Right renal cortex interstitium (tissue), 3 donors: ENCODE measurements at places on chromosomes 13 and 19. TPM values are rescaled to one million over a fixed set of nuclear protein-coding genes. Genes with fewer than 3 reads are reported as not detected.

APOC4 gene
- polyA plus RNA-seq, result not detected

EEF1AKMT1 gene
- 17.7 TPM for polyA plus RNA-seq

LRP3 gene
- 18.2 TPM for polyA plus RNA-seq

LYPD5 gene
- 0.42 TPM for polyA plus RNA-seq

ZNF419 gene
- polyA plus RNA-seq, result 19.1 TPM

CYP4F11 gene
- not detected for polyA plus RNA-seq

STARD13 gene
- 21.8 TPM for polyA plus RNA-seq

ZNF566 gene
- polyA plus RNA-seq, result 16.7 TPM

RINL gene
- 8.4 TPM for polyA plus RNA-seq

NCCRP1 gene
- polyA plus RNA-seq, result 0.89 TPM

SIGLEC8 gene
- not detected for polyA plus RNA-seq

DCT gene
- 0.44 TPM for polyA plus RNA-seq

CBY2 gene
- polyA plus RNA-seq, result 0.91 TPM

CEACAM21 gene
- 1.6 TPM for polyA plus RNA-seq

CBLC gene
- 3.9 TPM for polyA plus RNA-seq

N4BP2L1 gene
- polyA plus RNA-seq, result 22.5 TPM

PROZ gene
- 0.75 TPM for polyA plus RNA-seq

SHANK1 gene
- polyA plus RNA-seq, result 5.0 TPM

CATSPERD gene
- not detected for polyA plus RNA-seq

CDC42EP5 gene
- 20.2 TPM for polyA plus RNA-seq
